SW480 (cell line): ENCODE measurements at places on chromosomes 4 and X.

DNA sequence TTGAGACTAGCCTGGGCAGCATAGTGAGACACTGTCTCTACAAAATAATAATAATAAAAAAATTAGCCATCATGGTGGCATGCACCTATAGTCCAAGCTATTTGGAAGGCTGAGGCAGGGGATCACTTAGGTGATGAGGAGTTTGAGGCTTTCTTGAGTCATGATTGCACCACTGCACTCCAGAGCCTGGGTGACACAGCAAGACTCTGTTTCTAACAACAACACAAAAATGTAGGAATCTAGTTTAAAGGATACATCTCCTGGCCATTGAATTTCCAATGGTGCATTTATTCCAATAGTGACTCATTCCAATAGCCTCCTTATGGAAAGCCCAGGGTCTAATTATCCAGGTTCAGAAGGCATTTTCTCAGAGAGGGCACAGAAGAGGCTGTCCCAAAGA is 21.9 kb upstream of the HERC6 start:
- no peak for DNase-seq

GRCh38 chr4:53963781-53964180 is 100.6 kb downstream of the CHIC2 start:
- DNase-seq = no peak

GRCh38 chr4:159639671-159640323 is 536.9 kb downstream of the RAPGEF2 start:
- DNase-seq = no peak

GRCh38 chr4:167721617-167722486 is 370.5 kb upstream of the ANXA10 start:
- no peak for DNase-seq

DNA sequence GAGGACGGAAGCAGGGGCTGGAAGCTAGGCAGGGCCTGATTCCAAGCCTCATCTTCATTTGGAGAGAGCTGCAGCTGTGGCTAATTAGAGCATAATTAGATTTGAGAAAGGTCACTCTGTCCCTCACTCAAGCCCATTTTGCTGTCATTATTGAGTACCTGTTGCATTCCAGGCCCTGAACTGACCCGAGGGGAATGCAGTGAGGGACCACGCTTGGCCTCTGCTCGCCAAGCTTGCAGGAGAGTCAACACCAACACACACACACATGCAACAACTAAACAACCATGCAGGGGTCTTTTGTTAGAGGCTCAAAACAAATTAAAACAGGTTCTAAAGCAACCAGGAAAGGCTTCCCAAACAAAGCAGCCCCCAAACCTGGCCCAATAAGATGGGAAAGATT is 52.7 kb upstream of the MAMLD1 start:
- DNase-seq = no peak

DNA sequence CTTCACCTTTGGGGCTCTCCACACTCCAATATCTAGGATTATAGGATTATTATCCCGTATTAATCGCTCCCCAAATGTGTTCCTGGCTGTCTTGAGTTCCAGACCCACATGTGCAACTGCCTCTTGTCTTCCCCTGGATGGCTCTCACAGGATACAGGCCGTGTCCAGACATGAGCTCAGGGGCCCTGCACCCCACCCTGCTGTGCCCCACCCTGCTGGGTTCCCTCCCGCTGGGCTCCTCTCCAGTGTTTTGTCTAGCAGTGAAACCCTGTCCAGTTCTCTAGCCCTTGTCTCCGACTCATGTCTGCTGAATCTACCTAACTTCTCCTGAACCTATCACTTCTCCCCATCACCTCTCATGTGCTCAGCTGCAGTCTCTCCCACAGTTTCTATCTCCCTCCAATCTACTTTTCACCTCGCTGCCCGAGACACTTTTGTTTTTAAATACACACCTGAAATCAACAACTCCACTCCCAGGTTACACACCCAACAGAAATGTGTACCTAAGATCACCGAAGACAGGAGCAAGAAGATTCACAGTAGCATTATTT is 2.0 kb downstream of the RNF212 start:
- no peak for DNase-seq

DNA sequence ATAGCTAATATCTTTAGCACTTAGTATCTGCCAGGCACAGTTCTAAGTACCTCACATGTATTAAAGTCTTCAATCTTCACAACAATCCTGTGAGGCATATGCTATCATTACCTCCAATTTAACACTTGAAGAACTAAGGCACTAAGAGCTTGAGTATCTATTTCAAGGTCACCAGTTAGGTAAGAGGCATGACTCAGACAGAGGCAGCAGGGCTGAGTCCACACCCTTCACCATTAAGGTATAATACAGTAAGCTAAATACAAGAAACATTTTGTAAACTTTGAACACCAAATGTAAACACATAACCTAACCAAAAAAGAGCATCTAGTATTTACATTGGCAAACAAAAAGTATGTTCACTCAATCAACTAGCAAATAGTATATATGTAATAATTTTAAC is 1410.9 kb downstream of the PCDH18 start:
- DNase-seq = no peak

- DNase-seq = no peak
Observed at GRCh38 chrX:21412883-21413282, 38.7 kb downstream of the CNKSR2 start.

- DNase-seq = no peak
Observed at GRCh38 chr4:111879539-111879938, 265.7 kb upstream of the FAM241A start.

DNA sequence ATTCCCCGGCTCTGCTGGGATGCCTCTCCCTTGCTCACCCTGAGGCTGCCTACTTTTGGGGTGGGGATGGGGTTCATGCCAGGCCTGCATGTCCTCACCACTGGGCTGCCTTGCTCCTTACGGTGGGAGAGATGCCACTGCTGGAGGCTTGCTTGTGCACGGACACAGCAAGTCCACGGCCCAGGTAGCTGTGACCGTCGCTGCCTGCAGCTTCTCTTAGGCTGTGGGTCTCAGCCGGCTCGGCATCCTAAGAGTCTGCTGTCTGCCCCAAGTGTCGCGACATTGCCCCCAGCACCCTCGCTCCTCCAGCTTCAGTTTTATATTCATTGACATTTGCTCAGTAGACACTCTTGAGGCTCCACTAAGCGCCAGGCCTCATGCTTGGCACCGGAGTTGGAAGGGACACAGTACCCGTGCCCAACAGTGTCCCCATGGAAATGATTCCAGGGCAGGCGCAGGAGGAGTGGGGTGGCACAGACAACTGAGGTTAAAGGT is 58.3 kb downstream of the TBC1D14 start:
- DNase-seq = no peak

DNA sequence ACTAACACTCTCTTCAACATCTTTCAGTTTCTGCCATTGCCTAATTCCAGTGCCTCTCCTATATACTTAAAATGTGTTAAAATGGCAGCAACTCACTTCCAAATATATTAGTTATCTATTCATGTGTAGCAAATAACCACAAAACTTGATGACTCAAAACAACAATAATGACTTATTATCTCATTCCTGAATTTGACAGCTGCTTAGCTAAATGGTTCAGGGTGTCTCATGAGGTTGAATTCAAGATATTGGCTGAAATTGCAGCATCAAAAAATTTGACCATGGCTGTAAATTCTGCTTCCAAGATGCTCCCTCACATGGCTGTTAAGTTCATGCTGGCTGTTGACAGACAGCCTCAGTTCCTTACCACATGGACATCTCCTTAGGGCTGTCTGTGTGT is 25.3 kb downstream of the PITX2 start:
- DNase-seq = no peak

GRCh38 chr4:48905363-48906015 is 1.1 kb downstream of the OCIAD2 start:
- peak; percentile 33 for DNase-seq

- peak; percentile 40 for DNase-seq
Observed at GRCh38 chr4:102299354-102300107, 45.8 kb downstream of the SLC39A8 start.

- no peak for DNase-seq
Observed at GRCh38 chr4:95129821-95130311, 372.1 kb downstream of the BMPR1B start.

DNA sequence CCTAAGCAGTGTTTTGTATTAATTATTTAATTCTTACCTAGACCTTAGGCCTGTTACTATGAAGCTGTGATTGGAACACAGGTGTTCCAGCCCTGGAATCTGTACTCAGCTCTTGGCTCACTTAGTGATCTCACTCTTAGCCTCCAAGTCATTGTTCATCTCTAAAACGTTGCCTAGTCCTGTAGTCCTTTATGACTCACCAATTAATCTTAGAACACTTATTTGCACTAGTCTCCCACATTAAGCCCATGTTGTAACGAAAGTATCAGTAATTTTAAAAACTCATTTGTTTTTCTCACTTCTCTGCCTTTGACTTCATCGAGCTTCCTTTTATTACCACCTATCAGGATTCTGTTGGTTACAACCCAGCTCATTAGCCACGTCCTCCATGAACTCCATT is 1224.7 kb upstream of the TENM3 start:
- DNase-seq = no peak

DNA sequence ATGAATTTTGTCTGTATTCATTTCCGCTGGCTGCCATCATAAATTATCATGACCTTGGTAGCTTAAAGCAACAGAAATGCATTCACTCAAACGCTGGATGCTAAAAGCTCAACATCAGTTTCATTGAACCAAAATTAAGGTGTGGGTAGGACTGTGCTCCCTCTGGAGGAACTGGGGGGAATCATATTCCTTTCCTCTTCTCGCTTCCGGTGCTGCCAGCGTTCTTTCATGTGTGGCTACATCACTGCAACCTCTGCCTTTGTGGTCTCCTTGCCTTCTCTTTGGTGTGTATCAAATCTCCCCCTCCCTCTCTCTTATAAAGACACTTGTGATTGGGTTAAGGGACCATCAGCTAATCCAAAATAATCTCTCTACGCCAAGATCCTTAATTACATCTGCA is 39.5 kb downstream of the NEIL3 start:
- no peak for DNase-seq

DNA sequence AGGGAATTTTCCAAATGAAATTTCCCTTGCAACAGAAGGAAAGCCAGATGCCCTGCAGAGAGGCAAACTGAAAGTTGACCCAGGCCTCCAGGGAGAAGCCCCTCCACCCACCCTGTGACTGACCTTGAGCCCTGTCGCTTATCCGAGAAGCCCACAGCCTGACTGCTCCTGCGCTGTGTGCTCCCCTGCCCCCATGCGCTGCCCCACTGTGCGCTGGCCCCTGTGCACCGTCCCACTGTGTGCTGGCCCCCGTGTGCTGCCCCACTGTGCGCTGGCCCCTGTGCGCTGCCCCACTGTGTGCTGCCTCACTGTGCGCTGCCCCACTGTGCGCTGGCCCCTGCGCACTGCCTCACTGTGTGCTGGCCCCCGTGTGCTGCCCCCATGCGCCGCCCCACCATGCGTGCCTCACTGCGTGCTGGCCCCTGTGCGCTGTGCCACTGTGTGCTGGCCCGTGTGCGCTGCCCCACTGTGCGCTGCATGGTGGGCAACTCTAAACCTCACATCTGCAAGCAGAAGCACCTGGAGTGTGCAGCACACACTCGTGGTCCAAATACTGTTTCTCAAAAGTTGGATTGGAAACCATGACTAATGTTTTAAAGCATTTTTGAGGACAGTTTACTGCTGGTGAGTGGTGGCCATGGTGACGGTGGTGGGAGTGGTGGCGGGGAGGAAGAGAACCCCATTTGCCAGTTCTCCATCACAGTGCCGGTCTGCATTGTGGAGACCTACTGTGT is 8.3 kb upstream of the GRPEL1 start:
- peak; percentile 4 for DNase-seq

- no peak for DNase-seq
Observed at GRCh38 chr4:110073053-110073845, 125.2 kb downstream of the ELOVL6 start.

DNA sequence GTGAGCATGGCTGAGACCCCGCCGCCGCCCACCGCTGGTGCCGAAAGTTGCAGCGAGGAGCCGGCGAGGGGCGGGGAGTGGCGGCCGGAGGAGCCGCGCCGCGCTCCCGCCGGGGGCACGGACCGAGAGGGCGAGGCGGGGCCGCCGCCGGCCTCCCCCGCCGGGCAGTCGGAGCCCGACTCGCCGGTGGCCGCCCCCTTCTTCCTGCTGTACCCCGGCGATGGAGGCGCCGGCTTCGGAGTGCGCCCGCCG is 16.5 kb downstream of the UTP3 start:
- no peak for DNase-seq

- DNase-seq = no peak
Observed at GRCh38 chr4:172978848-172979247, 189.8 kb upstream of the GALNT7 start.

GRCh38 chrX:3204606-3205005 is 141.8 kb downstream of the MXRA5 start:
- DNase-seq = no peak
